ENCODE measurements at places on chromosomes 1 and 21.
A peak's percentile ranks its signal among the peaks of the same experiment; 100 is the strongest.

DNA sequence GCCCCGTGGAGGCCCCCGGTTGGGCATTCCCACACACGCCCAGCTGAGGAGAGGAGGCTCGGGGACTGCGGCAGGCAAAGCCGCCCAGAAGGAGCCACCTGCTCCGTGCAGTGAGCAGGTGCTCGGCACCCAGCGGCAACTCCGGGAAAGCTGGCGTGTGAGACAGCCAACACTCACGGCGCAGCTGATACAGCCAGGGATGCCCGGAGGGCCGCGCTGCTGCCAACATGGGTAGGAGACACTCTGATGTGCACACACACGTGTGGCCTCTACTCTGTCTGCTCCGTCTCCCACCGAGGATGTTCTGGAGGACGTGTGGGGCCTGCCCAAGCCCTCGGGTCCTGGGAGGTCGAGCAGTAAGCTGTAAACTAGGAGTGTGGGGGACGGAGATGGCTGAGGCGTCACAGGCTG, 12.9 kb downstream of the MORN1 start:
- DNase-seq = no peak

DNA sequence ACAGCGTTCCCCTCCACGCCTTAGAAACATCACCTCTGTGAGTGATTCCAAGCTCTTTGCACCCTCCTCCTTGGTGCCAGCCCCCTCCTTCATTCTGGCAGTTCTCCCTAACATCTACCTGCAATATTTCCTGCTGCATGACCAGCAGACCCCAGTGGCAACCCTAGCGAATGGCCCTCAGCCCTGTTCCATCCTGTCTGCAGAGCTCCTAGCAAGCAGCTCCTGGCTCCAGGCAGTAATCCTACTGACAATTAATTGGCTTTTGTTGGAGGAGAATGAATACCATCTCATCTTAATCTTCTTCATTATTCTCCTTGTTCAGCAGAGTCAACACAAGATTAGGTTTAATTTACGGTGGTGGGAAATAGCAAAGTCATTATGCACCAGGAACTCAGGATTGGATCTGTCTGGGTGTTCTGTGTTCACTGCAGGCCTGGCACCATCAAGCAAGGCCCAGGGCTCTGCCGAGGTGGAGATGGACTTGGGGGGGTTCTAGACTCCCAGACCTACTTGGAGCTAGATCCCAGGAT, 12.4 kb downstream of the FBXO2 start:
- DNase-seq = no peak

DNA sequence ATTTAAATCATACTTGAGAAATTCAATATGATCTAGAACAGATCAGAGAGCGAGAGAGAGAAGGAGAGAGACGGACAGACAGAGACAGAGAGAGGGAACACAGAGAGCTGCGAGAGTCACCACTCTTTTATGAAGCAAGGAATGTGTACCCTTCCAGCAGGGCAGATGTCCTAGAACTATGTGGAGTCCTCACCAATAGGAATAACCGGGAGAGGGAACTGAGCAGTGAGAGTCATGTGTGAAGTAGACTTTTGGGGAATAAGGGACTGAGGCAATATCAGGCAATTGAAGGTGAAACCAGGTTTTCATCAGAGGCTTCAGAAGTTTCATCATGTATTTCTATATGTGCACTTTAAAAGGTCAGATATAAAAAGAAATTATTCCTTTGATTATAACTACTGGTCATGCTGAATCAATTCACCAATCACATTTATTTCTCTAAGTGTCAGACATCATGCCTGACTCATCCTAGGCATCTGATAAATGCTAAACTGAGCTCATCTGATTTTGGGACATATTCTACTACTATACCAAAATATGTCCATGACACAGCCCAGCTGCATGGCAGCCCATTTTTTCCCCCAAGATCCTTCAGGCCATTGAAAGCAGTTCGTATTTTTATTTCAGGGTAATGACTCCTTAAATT, 22.4 kb downstream of the VTCN1 start:
- no peak for DNase-seq

DNA sequence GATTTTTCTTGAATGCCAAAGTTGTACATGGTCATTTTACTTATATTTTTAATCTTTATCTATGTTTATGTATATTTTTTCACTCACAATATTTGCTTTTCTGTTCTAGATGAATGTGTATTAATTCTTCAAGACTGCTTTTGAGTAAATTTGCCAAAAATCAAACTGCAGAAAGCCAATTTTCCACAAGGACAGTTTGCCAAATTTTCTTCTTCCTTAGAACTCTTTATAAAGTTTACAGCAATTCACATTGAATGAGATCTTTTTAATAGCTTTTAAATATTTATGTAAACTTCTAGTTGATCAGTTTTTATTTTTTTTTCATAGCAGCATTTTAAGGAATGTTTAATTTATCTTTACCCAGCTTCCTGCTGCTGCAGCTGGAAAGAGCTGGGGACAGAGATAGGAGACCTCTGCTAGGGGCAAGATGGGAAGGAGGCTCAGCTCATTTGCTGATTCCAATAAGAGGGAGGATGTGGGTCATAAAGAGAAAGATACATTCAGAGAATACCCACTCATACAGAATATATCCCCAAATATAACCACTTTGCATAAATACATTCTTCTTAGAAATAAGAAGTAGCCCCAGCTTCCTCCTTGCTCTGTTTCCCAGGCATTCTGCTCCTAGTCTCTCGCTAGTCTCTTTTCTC, 93.0 kb downstream of the ODF2L start:
- DNase-seq = no peak

- DNase-seq = no peak
These were observed 22.1 kb upstream of the ATF3 start for GRCh38 chr1:212586206-212587015.

DNA sequence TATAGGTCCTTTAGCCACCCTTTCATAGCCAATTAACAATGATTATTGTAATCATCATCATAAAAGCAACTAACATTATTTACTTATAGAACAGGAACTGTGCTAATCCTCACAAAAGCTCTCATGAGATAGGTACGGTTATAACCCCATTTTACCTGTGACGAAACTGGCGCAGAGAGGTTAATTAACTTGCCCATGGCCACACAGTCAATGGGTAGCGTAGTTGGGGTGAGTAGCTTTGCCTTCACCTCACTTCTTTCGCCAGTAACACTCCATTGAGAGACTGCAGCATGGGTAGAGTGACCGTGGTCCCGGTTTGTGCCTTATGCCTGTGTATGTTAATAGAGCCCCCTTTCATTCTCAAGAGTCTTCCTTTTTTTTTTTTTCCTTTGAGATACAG, 10.3 kb downstream of the NIPAL3 start:
- DNase-seq = no peak

DNA sequence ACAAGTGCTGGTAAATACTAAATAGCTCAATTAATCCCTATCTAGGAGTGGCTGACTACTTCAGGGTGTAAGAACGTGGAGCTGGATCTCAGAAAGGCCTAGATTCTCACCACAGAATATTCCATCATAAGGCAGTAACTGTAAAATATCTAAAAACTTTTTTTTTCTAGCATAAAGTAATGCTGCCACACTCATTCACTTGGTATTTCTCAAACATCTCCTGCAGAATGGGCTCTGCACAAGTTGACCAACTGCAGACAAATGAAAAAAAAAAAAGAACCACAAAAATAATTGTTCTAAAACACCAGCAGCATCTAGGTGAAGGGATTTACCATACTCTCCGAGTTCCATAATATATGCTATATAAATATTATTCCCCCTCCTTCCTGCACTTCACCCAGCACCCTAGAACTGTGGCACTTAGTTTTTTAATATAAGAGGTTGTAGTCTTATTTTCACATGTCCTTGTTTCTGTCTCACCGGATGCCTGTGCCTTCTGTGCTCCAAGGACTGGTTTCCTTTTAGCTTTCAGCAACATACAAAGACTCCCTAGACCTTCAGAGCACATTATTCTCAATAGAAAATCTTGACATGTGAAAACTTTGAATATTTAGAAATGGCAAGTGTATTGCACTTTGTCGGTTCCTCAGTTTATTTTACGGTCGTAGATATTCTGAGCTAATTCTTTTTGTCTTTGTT, 8.9 kb downstream of the VSIG8 start:
- no peak for DNase-seq

GRCh38 chr1:224253721-224254120, 70.7 kb downstream of the DEGS1 start:
- DNase-seq = no peak

DNA sequence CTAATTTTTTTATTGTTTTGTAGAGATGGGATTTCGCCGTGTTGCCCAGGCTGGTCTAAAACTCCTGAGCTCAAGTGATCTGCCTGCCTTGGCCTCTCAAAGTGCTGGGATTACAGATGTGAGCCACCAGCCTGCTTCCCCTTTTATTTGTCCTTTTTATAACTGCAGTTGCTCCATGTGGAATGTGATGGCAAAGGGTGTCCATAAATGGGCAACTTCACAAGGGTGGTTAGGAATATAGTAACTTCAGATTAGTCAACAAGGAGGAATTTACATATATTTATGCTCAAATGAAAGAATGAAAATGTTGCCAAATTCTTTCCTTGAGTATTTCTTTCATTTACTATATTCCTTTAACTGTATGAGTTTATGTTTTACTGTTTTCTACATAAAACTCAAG, 182.9 kb downstream of the BACH1 start:
- no peak for DNase-seq

DNA sequence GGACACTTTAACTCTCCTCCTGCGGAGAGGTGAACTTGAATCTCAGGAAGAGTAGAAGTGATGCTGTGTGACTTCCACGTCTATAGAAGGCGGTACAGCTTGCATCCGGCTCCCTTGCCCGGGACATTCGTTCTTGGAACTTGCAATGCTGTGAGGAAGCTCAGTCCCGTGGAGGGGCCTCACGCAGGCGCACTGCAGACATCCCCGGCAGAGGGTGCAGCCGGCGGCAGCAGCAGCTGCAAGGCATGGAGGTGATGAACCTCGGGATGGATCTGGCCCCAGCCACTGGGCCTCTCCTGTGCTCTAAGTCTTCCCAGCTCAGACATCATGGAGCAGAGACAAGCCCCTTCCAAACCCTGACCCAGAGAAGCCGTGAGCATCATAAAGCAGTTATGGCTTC, 61.8 kb upstream of the SOD1 start:
- DNase-seq = peak; percentile 74

GRCh38 chr1:217944550-217944949, 313.4 kb downstream of the SPATA17 start:
- no peak for DNase-seq

DNA sequence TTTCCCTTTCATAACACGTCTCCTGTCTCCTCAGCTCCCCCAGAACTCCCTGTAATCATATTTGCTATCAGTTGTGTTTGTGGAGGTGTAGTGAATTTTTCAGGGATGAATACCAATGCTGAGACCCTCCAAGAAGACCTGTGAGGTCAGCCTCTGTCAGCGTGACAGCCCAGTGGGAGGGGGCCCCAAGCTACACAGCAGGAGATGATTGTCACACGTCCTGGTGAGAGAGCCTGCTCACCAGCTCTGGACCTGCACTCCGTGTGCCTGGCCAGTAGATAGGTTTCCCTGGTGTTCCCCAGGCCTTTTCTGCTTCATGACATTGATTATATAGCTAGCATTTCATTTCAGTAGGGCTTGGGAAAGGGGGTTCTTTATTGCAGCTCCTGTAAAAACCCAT, 421.5 kb downstream of the KIF26B start:
- DNase-seq = no peak

DNA sequence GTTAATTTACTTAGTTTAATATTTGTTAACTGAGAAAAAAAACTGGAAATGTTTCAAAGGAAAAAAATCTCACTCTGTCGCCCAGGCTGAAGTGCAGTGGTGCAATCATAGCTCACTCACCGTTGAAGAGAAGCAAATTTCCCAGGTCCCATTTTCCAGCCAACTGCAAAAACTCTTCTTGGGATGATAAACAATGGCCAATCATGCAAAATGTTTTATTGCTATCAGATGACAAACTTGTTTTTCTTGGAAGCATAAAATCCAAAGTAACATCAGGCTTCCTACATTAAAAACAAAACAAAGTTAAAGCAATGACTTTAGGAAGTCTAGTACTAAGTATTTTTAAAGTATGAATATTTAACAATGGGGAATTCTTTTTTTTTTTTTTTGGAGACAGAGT, 84.9 kb downstream of the LYST start:
- DNase-seq = no peak

- no peak for DNase-seq
These were observed 322.9 kb downstream of the DISC1 start for GRCh38 chr1:231949277-231950091.

Measured in SK-N-DZ (cell line).